Activated naive CD4-positive, alpha-beta T cell treated with anti-CD3 and anti-CD28 coated beads, Interleukin-2, amount 10 ng/mL, durations not matched to agents 7 days and 5 days (primary cell): ENCODE measurements at places on chromosomes 13 and 19.
A peak's percentile ranks its signal among the peaks of the same experiment; 100 is the strongest.

DNA sequence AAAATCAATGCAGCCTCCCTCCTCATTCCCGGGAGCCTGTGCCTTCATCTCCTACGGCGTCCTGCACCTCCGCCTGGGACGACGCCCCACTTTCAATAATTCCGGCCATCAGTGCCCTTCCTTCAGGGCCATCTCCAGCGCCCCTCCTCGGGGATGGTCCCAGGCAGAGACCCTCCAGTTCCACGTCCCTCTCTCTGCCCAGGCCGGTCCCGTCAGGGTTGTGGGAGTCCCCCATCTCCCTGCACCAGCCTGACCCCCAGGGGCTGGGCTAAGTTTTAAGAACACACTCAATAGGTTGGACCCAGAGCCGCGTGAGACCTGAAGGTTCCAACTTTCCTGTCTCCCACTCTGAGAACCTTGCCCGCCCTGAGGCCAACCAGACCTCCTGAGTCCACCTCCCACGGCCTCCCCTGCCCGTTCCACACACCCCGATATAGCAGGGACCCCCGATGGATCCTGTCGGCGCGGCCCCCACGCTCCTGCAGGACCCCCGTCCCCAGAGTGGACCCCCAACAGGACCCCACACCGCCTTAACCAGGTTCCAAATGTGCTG, 646 bp downstream of the TMEM161A start:
- H3K27ac ChIP-seq, result peak overlapping the region; percentile 86
- no peak for DNase-seq
- H3K4me3 ChIP-seq, result peak overlapping the region; percentile 92
- peaks cover 3% of the 10 kb centered on the region for H3K36me3 ChIP-seq
- H3K4me1 ChIP-seq, result peaks cover 35% of the 10 kb centered on the region
- peaks cover 26% of the 10 kb centered on the region for H3K27me3 ChIP-seq

GRCh38 chr13:108494991-108495645, 134.3 kb upstream of the MYO16 start:
- H3K4me1 ChIP-seq, result peaks cover 16% of the 10 kb centered on the region
- no peak for DNase-seq
- peak overlapping the region; percentile 66 for H3K4me3 ChIP-seq
- H3K27me3 ChIP-seq, result peaks cover 50% of the 10 kb centered on the region
- H3K27ac ChIP-seq, result no peak overlapping the region

DNA sequence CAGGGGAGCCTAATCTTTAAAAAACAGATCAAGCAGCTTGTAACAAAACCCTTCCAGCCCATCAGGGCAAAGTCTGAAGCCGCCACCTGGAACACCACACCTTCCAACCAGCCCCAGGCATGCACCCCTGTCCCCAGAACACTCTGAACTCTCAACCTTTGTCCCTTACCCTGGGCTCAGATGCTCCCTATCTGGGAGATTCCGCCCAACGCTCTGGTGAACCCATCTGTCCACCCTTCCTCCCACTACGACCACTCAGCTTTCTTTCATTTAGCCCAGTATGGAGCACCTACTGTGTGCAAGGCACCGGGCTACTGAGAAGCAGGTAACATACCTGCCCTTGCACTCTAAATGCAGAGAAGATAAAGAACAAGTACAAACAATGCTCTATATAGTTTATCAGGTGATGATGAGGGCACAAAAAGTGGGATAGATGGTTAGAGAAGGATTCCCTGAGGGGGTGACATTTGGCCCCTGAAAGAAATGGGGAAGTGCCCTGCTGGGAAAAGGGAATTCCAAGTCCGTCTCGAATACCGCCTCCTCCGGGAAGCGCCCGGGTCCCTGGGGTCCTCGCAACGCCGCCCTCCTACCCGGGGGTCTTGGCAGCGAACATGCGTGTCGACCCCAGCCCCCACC, 629 bp downstream of the PEPD start:
- H3K27ac ChIP-seq, result no peak overlapping the region

DNA sequence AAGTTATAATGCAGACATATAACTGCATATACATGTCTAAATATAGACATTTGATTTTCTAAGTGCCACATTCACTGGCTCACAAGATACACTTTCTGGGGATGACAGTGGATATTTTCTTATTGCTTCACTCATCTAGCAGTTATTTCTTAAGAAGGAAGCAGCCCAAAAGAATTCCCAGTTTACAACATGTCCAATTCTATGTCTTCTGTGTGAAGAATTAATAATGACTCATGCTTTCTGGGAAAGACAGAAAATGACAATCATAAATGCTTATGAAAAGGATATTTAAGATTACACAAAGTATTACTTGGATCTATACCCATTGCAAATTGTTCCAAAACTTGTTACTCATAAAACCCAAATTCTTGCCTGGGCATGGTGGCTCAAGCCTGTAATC, 543.4 kb downstream of the SUCLA2 start:
- no peaks in the 10 kb centered on the region for H3K36me3 ChIP-seq
- H3K27ac ChIP-seq, result no peak overlapping the region
- H3K27me3 ChIP-seq, result no peaks in the 10 kb centered on the region
- no peak for DNase-seq
- H3K4me1 ChIP-seq, result no peaks in the 10 kb centered on the region

GRCh38 chr13:94309576-94309975, 169.9 kb downstream of the DCT start:
- no peak overlapping the region for H3K27ac ChIP-seq
- DNase-seq, result no peak
- H3K36me3 ChIP-seq, result no peaks in the 10 kb centered on the region
- H3K4me1 ChIP-seq, result peaks cover 4% of the 10 kb centered on the region

DNA sequence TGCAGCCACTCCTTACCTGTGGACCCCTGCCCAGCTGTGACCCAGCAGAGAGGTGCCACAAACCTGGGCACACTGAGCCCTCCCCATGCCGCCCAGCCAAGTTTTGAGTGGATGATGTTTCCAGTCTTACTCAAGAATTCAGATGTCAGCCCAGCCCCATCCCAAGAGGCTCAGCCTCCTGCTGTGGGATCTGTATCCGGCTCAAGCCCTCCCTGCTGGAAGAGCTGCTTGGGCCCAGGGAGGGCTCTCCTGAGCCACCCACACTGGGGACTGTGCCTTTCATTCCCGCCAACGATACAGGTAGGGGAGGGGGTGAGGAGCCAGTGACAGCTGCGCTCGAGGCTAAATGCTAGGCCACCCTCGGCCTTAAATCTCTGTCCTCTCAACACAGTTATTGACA, 5.9 kb upstream of the SLC7A9 start:
- H3K27ac ChIP-seq, result no peak overlapping the region
- peaks cover 3% of the 10 kb centered on the region for H3K27me3 ChIP-seq
- no peak for DNase-seq
- no peaks in the 10 kb centered on the region for H3K36me3 ChIP-seq
- peaks cover 6% of the 10 kb centered on the region for H3K4me1 ChIP-seq
